Activated T-helper 1 cell treated with anti-CD3 and anti-CD28 coated beads, Interleukin-12 subunit alpha, Interleukin-12 subunit beta, Interleukin-2, Interleukin-4 antibody, amounts not matched to agents 30 ng/mL and 10 ng/mL and 1 ng/mL, durations not matched to agents 14 hours and 24 hours and 36 hours (primary cell): ENCODE measurements at places on chromosomes 5 and 9. TPM values are rescaled to one million over a fixed set of nuclear protein-coding genes. Genes with fewer than 3 reads are reported as not detected.

- DNase-seq: no peak
Observed at GRCh38 chr5:134464988-134465815, 53.5 kb upstream of the CDKN2AIPNL start.

GRCh38 chr5:163614787-163615186 is 109.4 kb downstream of the MAT2B start:
- no peak for DNase-seq

- DNase-seq: no peak
Observed at GRCh38 chr9:91677331-91677730, 253.7 kb upstream of the NFIL3 start.

The OR1J2 gene
- total RNA-seq: not detected in 2 replicates

The RGS14 gene
- 37.8 and 41.3 TPM in 2 replicates for total RNA-seq

The ANKDD1B gene
- 0.18 and 0.22 TPM in 2 replicates for total RNA-seq

DNA sequence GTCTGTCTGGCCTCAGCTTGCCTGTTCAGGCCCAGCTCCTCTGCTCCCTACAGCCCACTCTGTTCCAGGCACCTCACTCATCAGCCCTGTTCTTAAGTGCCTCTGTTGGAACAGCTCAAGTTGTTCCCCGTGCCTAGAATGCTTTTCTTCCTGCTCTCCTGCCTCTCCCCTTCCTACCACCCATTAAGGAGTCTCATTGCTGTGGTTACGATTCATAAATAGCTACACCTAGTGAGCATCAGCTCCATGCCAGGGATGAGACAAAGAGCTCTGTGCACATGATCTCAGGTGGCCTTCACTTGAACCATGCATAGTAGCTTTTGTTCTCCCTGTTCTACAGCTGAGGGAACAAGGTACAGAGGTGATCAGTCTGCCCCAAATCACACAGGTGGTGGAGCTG is 54.3 kb downstream of the PSD2 start:
- no peak for DNase-seq

DNA sequence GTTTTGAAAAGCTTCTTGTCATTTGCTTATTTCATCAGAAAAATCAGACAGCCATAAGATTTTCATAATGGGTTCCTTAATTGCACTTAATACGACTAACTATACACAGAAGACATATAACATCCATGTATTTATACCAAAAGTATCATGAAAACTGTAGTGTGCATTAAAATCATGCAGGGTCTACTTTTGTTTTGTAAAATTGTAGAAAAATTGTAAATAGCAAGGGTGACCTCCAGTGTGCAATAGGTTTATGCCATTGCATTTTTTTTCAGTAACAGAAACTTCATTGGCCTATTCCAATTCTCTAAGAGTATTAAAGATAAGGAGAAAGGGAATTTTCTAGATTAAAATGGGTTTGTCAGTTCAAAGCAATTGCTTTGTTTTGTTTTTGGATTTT is 307.6 kb downstream of the KIAA0825 start:
- DNase-seq: no peak

DNA sequence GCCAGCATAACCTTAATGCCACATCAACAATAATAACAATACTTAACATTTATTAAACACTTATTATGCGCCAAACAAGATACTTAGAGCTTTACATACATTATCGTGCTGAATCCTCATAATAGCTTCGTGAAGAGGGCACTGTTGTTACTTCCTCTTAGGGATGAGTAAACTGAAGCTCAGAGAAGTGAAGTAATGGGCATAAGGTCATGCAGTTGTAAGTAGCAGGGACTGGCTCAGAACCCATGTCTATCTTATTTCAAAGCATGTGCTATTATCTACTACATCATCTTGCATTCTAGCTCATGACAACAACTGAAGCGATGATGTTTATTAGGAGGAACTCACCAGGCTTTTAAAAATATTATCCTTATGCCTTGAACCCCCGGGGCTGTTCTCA is 34.9 kb upstream of the PPP3R2 start:
- DNase-seq: no peak

- DNase-seq: no peak
Observed at GRCh38 chr5:76941442-76941841, 11.4 kb upstream of the CRHBP start.

DNA sequence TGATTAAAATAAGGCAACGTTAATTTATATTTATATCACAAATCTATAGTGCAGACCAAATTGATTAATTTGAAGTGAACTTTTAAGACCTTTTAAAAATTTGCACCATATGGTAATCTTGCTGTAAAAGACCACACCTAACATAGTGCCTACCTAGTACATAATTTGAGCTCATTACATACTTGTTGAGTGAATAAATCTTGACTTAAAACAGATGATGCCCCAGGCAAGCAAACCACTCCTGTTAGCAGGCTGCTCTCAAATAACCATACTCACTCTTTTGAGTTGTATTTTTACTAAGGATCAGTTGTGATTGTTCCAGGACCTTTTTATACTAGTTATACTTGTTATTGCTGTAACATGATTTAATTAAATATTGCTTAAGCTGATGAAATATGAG is 27.2 kb downstream of the CMYA5 start:
- no peak for DNase-seq

DNA sequence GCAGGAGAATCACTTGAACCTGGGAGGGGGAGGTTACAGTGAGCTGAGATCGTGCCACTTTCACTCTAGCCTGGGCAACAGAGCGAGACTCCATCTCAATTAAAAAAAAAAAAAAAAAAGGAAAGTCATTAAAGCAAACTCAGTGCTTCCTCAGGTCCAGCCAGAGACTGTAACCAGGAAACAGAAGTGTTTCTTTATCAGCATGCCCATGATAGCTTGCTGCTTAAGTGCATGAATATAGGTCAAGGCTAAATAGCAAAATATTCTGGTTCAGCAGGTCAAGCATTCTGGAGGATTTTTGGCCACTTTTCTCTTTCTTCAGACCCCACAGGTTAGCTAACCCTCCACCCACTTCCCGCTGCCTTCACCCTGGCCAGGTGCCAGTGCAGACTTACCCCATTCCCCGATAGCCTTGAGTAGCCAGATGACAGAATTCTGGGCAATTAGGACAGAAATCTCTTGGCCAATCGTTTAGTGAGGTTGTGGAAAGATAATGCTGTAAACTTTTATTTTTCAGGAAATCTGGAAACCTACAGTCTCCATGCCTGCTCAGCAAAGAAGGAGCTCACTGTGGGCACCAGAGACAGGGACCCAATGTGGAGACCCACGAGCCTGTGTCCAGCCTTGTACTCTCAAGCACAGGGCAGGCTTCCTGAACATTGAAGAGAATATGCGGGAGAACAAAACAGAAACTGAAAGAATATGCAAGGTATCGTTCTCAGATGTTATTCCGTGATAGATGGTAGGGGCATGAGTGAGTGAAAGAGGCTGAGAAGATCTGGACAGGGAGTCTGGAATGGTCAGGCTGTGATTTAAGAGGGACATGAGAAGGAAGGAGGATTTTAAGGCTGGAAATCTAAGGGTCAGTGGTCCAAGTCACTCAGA is 4.2 kb upstream of the UGT3A2 start:
- DNase-seq: no peak

The MVB12B gene
- total RNA-seq: 1.1 and 1.9 TPM in 2 replicates

DNA sequence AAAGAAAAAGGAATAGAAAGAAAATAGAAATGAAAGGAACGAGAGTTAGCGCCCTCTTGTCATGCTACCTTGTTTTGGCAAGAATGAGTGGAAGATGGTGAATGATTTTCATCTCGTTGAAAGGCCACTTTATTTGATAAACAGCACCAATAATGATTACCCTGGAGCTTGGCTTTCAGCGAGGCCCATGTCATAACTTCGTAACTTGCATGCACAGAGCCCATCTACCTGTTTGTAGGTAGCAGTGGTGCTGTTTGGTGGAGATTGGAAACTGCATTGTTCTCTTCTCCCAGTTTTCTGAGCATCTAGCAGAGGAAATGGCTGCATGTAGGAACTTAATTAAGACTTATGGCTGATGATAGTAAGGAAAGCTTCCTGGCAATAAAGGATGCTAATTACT is 59.3 kb downstream of the NPR3 start:
- no peak for DNase-seq

GRCh38 chr5:143418140-143418866 is 14.8 kb upstream of the NR3C1 start:
- no peak for DNase-seq

DNA sequence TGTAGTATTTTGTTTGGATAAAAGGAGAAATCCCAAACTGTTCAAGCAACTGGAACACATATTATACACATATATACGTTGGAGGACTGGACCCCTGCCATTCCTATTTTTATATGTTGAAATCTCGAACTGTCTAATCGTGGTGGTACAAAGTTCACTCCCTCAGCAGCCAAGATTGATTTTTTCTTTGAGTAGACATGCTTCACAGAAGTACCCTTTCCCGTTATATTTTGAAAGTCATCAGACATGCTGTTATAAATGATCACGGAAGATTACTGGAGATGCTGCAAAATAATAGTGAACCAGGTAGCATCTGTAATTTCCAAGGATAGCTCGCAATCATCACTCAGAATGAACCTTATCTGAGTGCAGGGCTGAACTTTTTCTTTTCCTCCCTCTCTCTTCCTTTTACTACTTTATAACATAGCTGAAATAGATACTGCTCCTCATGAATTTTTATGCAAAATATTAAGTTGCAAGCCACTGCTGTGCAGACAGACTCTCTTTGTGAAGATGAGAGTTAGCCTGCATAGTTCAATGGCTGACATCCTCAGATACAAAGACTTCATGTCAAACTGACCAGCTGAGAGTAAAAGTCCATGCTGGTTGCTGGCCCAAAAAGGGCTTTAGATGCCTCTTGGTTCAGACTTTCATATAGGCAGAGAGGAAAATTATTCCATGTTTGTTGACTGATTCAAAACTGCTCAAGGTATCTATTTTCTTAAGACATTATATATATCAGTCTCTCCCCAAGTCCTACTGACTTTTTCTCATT is 451.9 kb downstream of the TMEM38B start:
- no peak for DNase-seq

DNA sequence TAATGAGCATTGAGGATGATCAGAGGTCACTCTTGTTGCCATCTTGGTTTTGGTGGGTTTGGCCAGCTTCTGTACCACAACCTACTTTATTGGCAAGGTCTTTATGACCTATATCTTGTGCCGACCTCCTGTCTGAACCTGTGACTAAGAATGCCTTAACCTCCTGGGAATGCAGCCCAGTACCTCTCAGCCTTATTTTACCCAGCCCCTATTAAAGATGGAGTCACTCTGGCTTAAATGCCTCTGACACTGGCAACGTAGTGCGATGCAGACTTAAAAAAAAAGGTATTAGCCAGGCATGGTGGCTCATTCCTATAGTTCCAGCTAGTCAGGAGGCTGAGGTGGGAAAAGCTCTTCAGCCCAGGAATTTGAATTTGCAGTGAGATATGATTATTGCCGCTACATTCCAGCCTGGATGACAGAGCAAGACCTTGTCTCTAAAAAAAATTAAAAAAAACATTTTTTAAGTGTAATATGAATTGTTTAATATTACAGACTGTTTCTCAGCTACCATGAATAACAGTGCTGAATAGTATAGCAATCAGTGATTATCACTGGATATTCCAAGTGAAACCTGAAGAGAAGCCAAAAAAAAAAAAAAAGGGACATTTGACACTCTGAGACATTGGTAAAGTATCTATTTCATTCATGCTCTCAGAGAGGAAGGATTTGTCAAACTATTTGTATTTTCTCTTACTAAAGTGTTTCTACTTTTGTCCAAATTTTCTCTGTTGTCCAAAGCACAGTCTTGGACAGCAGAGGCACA is 18.3 kb upstream of the STOM start:
- DNase-seq: no peak

DNA sequence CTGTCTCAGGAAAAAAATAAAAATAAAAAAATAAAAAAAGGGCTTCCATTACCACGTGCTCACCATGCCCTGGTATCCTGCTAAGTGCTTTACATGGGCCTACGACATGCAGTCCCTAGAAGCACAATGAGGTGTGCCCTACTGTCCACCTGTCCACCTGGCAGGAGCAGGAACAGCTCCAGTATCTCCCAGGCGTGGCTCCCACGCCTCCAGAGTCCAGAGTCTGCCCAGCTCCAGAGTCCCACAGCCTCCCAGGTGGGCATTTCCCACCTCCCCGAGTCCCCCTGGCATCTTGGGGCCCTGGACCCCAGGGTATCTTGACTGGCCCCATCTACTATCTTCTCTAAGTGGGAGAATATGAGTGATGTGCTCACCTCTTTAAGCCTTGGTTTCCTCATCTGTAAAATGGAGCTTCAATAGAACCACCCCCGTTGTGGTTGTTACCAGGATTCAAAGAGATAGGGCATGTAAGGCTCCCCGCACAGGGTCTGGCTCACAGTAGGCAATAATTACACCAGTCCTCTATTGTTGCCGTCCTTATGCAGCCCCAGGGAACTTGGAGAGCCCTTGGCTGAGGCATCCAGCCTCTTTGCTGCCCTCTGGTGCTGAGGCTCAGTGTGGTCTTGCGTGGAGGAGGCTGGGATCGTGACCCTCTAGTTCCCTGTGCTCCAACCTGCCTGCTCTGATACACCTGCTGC is 8.9 kb downstream of the CXCL14 start:
- no peak for DNase-seq
